Activated CD8-positive, alpha-beta T cell treated with anti-CD3 and anti-CD28 coated beads, Interleukin-2, amount 10 ng/mL, durations not matched to agents 7 days and 5 days (primary cell): ENCODE measurements at places on chromosomes 1 and 21. TPM values are rescaled to one million over a fixed set of nuclear protein-coding genes. Genes with fewer than 3 reads are reported as not detected.

WARS2 gene
- total RNA-seq = 13.5 TPM

PRR9 gene
- not detected for total RNA-seq

KRTAP21-2 gene
- total RNA-seq = not detected

GRCh38 chr1:154775621-154776605 is 94.2 kb downstream of the KCNN3 start:
- peaks cover 1% of the 10 kb centered on the region for H3K27me3 ChIP-seq
- H3K27ac ChIP-seq = no peak overlapping the region

DNA sequence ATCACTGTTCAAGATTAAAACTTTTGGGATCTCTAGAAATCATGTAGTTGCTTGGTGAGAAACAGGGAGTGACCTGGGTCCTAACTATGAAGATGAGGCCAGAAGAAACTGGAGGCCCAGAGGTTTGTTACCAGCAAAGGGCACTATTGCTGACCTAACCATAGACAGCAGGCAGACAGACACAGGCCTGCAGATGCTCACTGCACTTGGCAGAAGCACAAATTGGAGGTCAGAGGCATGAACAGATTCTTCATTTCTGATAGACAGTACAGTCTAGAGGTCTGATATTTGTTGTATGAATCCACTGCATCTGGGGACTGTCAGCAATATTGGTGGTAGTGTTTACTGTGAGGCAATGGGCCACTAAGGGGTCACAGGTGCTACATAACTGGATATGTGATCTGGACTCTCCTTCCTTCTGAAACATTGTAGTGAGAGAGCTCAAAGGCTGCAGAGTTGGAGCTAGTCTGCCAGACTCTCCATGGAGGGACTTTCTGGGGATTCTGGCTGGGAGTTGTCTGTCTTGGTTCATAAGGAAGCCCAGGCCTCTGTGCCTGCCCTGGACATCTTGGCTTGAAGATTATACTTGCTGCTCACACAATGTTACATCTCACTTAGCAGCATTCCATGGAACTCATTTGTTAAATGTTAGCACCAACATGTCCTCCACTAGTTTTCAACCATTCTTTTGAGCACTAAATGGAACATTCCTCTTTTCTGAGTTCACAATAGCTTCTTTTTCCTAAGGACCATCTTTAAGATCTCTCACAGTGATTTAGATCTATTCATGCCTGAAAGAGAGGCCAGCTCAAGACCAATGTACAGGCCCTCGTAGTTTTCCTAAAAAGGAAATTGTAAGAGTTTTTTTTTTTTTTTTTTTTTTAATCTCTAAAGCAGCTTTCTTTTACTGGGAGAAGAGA is 26.9 kb upstream of the CCN1 start:
- H3K27me3 ChIP-seq = peaks cover 4% of the 10 kb centered on the region
- no peak overlapping the region for H3K27ac ChIP-seq
- no peak overlapping the region for H3K4me3 ChIP-seq
- H3K4me1 ChIP-seq = no peaks in the 10 kb centered on the region
- H3K36me3 ChIP-seq = no peaks in the 10 kb centered on the region
